HuH-7 (cell line): ENCODE measurements at places on chromosomes 3 and 15.

GRCh38 chr3:127590282-127590592 is 296 bp downstream of the TPRA1 start:
- no peak for DNase-seq

- DNase-seq = no peak
These were observed 14.9 kb upstream of the GP9 start for GRCh38 chr3:129045675-129046036.

DNA sequence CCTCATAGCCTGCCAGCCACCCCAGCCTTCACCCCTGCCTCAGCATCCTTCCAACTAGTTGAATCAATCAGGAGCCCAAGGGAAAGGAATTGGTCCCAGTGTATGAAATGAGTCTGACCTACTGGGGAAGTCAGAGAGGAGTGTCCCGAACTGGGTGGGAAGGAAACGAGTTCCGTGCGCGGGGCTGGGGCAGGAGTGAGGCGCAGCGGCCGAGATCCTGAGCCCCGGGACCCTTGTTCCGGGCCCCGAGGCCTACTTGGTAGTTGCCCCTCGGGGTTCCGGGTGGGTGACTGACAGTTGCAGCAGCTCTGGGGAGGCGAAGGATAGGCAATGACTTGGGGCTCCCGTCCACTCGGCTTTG is 1.1 kb upstream of the PLCL2 start:
- peak; percentile 46 for DNase-seq

DNA sequence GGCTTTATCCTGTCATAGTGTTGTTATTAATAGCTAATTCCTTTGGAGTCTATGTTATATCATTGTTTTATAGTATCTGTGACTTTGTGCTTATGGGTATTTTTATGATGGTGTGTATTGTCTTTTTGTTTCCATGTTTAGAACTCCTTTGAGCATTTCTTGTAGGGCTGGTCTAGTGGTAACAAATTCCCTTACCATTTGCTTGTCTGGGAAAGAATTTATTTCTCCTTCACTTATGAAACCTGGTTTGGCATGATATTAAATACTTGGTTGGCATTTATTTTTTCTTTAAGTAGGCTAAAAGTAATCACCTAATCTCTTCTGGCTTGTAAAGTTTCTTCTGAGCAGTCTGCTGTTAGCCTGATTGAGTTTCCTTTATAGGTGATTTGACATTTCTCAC is 47.7 kb upstream of the ROBO1 start:
- no peak for DNase-seq

DNA sequence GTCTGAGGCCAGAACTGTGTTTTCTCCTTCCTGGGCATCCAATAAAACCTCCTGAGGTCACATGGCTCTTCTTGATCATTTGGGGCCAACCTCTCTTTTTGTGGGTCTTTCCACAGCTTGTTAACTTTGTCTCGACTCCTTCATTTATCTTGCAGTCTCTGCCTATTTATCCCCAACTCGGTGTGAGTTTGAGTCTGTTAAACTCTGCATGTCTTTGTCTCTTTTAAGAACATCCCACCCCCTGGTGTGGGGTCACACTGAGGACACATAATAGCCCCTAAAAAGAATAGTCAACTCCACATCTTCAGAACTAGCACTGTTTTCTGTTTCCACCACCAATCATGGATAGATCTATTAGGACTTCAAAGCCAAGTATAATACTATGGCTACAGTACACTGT is 187.2 kb downstream of the TLE3 start:
- DNase-seq = no peak

- no peak for DNase-seq
These were observed 398.5 kb downstream of the PDCD6IP start for GRCh38 chr3:34196914-34197313.
